Natural killer cell treated with Interleukin-12 subunit alpha and Interleukin-12 subunit beta and Interleukin-15 and Interleukin-18, amount 100 ng/mL, for 72 hours (primary cell): ENCODE measurements at places on chromosomes 3 and 15. TPM values are rescaled to one million over a fixed set of nuclear protein-coding genes. Genes with fewer than 3 reads are reported as not detected.

- no peak for DNase-seq
Measured at GRCh38 chr3:184186184-184186901, at the start of gene ABCF3. TSS of gene ABCF3 (plus strand) at chr3:184186199. CDS start at chr3:184186208, 9 bp downstream.

DNA sequence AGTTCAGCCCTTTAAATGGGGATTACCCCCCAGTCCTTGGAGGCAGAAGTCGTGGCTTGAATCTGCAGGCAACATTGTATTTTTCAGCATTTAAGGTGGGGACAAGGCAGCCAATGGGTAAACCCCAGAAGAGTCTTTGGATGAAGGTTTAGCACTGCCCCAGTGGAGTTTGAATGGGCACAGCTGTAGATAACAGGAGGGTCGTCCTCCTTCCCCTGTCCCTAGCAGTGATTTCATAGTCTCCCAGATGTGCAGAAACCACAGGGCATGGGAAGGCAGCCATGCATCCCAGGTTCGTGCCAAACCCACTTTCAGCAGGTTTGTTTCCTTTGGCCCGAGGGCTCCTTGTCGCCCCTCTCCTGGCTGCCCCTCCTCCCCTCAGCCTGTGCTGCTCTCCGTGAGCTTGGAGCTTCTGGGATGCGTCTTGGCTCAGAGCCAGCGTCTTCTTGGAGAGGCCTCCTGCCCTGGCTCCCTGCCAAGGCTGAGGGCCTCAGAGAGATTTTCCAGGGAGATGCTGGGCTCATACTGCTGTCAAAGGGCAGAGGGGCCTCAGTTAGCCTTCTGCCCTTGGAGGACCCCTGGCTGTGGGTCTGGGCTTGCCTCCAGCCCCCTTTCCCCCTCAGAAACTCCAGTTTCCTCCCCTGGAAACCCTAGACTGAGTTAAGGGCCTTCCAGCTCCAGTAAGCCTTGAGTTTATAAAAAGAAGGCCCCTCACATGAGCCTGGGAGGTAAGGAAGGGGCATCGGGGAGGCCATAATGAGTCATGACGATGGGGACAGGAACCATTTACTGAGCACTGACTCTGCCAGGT is 48.9 kb upstream of the POLG start:
- no peak for DNase-seq

DNA sequence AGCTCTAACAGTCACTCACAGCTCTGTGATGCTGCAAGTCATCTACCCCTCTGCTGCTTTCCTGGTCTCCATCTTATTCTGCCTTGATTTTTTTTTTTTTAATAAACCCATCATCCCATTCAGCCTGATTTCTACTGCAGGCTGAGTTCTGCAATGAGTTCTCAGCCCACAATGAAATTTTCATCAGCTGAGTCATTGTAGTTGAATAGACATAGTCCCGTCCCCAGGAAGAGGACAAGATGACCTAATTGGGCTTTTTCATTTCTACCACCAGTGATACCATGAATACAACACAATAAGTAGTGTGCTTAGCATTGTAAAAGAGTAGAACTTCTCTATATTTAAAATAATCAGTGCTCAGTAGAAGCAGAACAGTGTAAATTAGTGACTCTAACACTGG is 59.3 kb downstream of the C3orf85 start:
- DNase-seq = no peak

DNA sequence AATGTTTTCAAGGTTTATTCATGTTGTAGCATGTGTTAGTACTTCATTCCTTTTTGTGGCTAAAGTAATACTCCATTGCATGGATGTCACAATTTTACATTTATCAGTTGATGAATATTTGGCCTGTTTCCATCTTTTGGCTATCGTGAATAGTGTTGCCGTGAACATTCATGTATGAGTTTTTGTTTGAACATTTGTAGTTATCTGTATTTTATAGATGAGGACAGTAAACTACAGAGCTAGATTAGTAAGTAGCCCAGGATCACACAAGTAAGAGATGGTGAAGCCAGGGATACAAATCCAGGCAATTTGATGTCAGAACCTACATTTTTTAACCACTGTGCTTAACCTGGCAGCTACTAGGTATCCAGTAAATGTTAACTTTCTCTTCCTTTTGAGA is 63.2 kb downstream of the ASTE1 start:
- DNase-seq = no peak

DNA sequence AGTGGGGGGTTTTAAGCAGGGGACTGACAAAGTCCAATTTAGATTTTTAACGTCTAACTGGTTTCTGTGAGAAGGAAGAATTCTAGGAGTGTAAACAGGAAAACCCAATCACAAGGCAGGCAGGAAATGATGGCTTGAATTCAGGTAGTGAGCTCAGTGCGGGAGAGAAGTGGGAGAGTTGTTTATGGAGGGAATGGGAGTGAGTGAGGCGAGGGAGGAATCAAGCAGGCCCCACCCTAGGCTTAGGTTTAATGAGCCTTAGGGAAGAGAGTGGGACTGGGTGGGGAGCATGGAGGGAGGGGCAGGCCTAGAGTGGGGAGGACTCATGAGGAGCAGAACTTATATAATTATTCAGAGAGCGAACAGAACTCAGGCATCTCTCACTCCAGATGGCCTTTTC is 17.9 kb downstream of the VIPR1 start:
- DNase-seq = no peak

DNA sequence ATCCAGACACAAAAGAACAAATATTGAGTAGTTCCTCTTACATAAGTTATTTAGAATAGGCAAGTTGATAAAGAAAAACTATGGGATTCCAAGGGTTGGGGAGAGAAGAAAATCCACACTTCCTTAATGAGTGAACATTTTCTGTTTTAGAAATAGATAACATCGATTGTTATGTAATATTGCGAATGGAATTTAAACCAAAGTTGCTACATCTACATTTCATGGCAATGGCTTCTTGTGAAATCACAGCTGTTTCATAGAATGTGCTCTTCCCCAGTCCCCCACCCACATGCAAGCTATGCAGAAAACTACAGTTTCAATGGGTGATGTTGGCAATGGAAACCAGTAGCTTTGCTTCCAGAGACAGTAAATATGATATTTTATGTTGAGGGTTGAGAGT is 1639.5 kb downstream of the SI start:
- no peak for DNase-seq

DNA sequence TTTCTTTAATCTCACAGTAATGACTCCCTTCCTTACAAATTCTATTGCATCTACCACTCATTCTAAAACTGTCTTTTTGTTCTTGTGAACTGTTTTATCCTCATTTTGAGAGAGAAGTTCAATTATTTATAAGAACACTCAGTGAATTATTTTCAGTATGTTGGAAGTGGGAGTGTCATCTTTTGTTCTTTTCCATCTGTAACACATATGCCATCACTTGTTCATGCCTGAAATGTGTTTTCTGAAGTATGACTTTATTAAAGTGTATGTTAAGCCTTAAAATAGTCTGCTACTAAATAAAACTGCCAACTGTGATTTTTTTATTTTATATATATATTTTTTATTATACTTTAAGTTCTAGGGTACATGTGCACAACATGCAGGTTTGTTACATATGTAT is 623.0 kb upstream of the CBLB start:
- no peak for DNase-seq

DNA sequence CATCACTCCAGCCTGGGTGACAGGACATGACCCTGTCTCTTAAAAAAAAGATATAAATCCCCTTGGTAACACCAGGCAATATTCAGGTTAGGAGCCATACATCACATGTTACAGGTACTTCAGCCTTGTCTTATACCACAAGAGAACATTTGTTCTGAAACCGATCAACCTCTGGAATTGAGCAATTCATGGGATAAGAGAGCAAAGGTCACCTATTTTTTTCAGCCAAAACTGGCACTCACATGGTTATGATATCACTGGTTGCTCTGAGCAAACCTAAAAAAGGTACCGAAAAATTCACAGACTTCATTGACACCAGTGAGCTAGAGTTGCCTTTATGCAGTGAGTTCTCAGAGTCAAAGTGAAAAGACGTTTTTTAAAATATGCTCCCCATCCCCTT is 9.1 kb downstream of the SPICE1 start:
- no peak for DNase-seq

DNA sequence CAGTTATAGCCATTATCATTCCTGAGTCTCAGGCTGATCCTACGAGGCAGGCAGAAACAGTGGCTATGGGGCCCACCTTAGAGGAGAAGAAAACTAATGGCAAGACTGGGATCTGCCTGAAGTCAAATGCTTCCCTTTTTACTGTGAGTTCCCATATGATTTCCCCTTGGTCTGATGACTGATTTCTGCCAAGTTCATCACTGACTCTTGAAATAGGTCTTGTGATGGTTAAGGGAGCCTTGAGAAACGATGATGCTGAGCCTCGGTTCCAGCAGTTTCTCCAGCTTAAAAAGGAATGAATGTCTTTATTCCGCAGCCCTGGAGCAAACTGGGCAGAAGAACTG is 29.4 kb upstream of the LDHAL6B start:
- DNase-seq = no peak

GRCh38 chr3:125186261-125186787 is 26.2 kb downstream of the SLC12A8 start:
- DNase-seq = no peak

- no peak for DNase-seq
Measured at GRCh38 chr3:54781728-54782127, 146.1 kb downstream of the LRTM1 start.

DNA sequence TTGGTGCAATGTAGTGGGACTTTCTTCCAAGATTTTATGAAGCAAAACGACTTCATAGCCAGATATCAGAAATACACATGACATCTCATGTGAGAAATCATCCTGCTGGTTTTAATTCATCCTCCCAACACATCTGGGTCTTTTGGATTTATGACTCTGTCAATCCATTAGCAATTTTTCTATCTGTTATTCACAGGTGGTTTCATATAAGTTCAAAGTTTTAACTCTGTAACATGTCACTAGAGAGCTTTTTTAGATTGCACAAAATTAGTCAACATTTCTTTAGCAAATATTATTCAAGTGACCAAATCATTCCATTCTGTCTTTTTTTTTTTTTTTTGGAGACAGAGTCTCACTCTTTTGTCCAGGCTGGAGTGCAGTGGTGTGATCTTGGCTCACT is 30.4 kb downstream of the SQOR start:
- no peak for DNase-seq

DNA sequence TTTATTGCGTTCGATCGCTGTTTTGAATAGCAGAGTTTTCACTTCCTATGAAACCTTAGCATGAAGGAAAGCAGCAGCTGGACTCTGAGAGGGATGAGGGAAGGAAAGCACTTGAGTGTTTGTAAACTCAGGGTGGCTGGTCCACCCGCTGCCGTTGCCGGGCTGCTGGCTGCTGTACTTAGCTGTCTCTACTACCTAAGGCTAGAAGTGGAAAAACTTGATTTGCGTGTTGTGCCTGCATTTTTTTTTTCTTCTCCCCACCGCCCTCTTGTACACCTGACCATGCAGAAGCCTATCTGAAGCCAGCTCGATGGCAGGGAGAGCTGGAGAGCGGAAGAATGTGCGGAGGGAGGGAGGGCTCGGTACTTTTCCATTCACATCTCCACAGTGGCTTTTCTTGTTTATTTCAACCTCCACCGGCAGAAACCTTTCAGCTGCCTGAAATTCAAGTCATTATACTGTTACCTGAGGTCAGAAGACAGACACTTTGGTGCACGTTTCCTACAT is 4.8 kb upstream of the BCL6 start:
- no peak for DNase-seq

DNA sequence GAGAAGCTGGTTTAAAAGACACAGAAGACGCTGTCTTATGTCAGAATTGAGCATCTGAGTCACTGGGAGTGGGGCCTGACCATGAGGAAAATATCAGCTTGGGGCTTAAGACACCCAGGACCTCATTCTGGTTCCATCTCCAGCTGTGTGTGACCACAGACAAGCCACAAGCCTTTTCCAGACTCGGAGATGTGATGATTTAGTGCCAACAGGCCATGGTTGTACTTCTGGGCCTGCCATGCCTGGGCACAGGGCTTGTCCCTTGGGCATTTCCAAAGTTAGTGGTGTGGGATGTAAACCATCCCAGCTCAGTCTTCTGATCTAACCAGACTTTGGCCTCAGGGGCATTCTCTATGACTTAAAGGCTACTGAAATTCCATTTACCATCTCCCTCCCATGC is 269.8 kb downstream of the RYR3 start:
- no peak for DNase-seq

GRCh38 chr15:101038327-101039003 is 119.3 kb downstream of the LRRK1 start:
- no peak for DNase-seq

The KIF7 gene
- total RNA-seq = 1.4 TPM

The AADACL2 gene
- not detected for total RNA-seq

The CADPS gene
- not detected for total RNA-seq

The IL16 gene
- total RNA-seq = 32.3 TPM

The CHCHD4 gene
- total RNA-seq = 13.2 TPM

The CCR3 gene
- 4.3 TPM for total RNA-seq

The C2CD4A gene
- total RNA-seq = not detected

The MRPS11 gene
- 58.1 TPM for total RNA-seq
